Central memory CD8-positive, alpha-beta T cell (primary cell): ENCODE measurements at places on chromosomes 6 and 20.
A peak's percentile ranks its signal among the peaks of the same experiment; 100 is the strongest.

GRCh38 chr6:147180926-147181325 is 23.3 kb upstream of the STXBP5 start:
- H3K4me1 ChIP-seq, result no peaks in the 10 kb centered on the region
- no peak overlapping the region for H3K27ac ChIP-seq
- no peak overlapping the region for H3K4me3 ChIP-seq

DNA sequence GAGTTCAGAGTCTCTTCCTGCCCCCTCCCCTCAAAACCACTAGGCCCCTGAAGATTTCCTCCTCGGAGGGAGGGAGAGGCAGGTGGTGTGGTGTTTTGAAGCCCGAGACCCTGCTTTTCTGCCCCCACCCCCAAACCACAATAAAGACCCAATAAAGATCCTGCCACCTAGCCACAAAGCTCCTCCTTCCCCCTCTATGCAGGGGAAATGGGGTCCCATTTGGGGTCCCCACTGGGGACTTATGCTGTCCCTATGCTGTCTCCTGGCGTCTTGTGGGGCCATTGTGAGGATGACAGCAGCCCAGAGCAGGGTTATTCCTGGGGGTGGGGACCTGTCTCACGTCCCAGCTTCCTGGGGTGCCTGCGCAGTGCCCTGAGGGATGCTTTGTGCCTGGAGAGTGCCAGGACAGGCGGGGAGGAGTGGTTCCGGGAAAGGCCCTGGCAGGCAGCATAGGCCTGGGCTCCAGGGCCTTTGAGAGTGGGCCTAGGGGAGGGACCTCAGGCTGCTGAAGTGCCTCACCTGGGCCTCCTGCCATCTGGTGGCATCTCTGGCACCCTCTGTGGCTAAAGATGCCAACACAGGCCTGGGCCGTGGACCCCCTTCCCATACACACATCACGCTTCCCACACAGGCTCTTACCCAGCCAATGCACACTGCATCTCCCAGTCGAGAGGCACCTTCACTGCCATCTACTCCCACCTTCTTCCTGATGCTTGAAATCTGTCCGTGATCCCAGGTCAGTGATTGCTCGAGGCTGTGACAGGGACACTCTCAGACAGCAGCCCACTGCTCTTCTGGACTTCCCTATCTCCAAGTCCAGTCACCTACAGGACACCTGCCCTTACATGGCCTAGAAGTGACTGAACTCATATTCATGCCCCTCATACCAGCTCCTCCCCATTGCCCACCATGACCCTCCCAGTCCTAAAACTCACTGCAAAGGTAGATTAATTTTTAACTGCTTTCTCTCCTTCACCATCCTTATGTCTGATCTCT is 7.9 kb upstream of the ARMC12 start:
- H3K4me3 ChIP-seq, result peak overlapping the region; percentile 60
- H3K4me1 ChIP-seq, result peaks cover 73% of the 10 kb centered on the region
- no peak for DNase-seq

- no peaks in the 10 kb centered on the region for H3K27me3 ChIP-seq
- H3K4me1 ChIP-seq, result peaks cover 71% of the 10 kb centered on the region
- peak overlapping the region; percentile 97 for H3K4me3 ChIP-seq
- peaks cover 10% of the 10 kb centered on the region for H3K36me3 ChIP-seq
- H3K27ac ChIP-seq, result peak overlapping the region; percentile 89
- DNase-seq, result no peak
Measured at GRCh38 chr6:106084989-106085691, 996 bp upstream of the PRDM1 start.

DNA sequence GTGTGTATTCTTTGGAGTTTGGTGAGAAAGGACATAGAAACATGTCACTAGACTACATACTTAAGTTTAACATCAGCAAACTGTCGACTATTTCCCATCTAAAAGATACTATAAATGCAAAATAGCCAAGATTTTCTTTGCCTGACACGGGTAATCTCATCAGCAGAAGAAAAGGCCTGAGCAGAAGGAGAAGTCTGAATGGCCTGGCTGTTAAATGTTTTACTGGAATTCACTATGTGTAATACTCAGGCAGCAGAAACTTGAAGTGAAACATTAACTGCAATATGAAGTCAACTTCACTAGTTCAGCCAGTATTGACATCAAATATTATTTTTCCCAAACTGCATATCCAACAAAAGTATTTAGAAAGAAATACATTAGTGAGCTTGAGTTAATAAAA is 6.4 kb upstream of the DSE start:
- no peak overlapping the region for H3K4me3 ChIP-seq
- H3K27me3 ChIP-seq, result no peaks in the 10 kb centered on the region
- no peak overlapping the region for H3K27ac ChIP-seq
- DNase-seq, result no peak

DNA sequence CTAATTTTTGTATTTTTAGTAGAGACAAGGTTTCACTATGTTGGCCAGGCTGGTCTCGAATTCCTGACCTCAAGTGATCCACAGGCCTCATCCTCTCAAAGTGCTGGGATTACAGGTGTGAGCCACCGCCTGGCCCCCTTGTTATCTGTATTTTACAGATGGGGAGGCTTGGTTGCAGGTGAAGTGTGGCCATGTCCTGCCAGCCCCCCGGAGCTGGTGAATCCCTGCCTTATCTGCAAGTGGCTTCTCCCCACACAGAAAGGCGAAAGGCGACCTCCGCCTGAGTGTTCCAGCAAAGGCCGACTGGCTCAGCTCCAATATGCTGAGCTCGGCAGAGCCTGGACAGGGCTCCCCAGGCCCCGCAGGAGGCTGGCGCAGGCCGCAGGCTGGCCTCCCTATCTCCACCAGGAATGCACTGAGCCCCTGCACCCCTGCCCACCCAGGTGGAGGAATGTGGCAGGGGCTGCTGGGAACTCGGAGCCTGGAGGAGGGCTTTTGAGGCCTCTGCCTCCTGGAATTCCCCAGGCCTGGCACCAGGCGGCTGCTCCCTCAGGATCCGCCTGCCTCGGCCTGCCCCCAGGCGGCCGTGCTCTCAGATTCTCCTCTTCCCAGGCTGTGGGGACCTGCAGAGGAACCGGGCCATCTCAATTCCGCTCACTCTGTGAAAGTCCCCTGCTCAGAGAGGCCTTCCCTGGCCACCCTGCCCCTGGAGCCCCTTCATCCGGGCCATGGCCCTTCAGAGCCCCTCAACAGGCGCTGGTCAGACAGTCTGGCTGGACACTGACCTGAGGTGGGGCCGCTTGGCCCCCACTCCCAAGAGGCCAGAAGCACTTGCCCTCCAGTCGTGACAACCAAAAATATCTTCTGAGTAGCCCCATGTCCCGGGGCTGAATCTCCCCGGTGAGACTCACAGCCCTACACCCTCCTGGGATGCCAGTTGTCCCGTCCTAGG is 9.3 kb upstream of the LAMA5 start:
- H3K4me1 ChIP-seq, result no peaks in the 10 kb centered on the region
- no peak for DNase-seq
- H3K27ac ChIP-seq, result no peak overlapping the region
- H3K27me3 ChIP-seq, result peaks cover 11% of the 10 kb centered on the region
- peaks cover 3% of the 10 kb centered on the region for H3K36me3 ChIP-seq

- H3K4me1 ChIP-seq, result peaks cover 19% of the 10 kb centered on the region
- peaks cover 97% of the 10 kb centered on the region for H3K27me3 ChIP-seq
- no peak for DNase-seq
- H3K4me3 ChIP-seq, result no peak overlapping the region
- H3K36me3 ChIP-seq, result peaks cover 4% of the 10 kb centered on the region
Measured at GRCh38 chr6:27092316-27092692, 155.2 kb upstream of the PRSS16 start.

DNA sequence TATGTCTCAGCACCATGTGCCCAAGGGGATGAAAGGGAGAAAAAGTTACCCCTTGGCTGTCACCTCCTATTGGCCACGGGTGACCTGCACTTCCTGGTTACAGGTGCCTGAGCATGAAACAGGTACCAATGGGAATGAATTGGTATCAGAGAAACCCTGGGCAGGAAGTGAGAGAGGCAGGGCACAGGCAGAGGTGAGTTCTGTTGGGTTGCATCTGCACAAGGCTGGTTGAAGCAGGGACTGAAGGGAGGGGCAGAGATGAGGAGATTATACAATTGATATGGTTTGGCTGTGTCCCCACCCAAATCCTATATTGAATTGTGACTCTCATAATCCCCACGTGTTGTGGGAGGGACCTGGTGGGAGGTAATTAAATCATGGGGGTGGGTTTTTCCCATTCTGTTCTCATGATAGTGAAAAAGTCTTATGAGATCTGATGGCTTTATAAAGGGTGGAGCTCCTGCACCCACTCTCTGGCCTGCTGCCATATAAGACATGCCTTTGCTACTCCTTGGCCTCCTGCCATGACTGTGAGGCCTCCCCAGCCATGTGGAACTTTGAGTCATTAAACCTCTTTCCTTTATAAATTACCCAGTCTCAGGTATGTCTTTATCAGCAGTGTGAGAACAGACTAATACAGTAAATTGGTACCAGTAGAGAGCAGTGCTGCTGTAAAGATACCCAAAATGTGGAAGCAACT is 291.8 kb downstream of the LRFN2 start:
- H3K36me3 ChIP-seq, result peaks cover 5% of the 10 kb centered on the region
- peaks cover 59% of the 10 kb centered on the region for H3K27me3 ChIP-seq
- no peak for DNase-seq
- H3K27ac ChIP-seq, result no peak overlapping the region
- H3K4me3 ChIP-seq, result no peak overlapping the region
- H3K4me1 ChIP-seq, result no peaks in the 10 kb centered on the region

GRCh38 chr6:82616386-82617028 is 252.9 kb downstream of the TPBG start:
- H3K27ac ChIP-seq, result no peak overlapping the region
- H3K36me3 ChIP-seq, result no peaks in the 10 kb centered on the region
- no peaks in the 10 kb centered on the region for H3K27me3 ChIP-seq
- no peak overlapping the region for H3K4me3 ChIP-seq
- DNase-seq, result no peak

- no peak for DNase-seq
- peak overlapping the region; percentile 86 for H3K4me3 ChIP-seq
- H3K36me3 ChIP-seq, result peaks cover 48% of the 10 kb centered on the region
Measured at GRCh38 chr20:36950414-36951197, 902 bp downstream of the SAMHD1 start.

DNA sequence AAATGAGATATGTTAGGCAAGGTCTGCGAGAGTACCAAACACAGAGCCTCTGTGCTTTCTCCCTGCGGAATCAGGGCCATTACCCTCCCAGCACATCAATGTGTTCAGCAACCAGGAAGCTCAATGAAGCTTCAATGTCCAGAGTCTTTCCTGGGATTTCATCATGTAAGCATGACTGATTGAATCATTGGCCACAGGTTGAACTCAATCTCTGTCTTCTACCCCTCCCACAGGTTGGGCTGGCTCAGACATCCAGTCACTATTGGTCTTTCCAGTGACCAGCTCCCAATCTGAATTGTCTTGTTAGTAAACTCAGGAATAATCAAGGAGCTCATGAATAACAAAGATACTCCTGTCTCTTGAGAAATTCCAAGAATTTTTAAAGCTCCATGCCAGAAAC is 2.7 kb upstream of the DTD1 start:
- H3K36me3 ChIP-seq, result peaks cover 5% of the 10 kb centered on the region
- peaks cover 22% of the 10 kb centered on the region for H3K4me1 ChIP-seq
- no peak overlapping the region for H3K27ac ChIP-seq
- DNase-seq, result no peak

DNA sequence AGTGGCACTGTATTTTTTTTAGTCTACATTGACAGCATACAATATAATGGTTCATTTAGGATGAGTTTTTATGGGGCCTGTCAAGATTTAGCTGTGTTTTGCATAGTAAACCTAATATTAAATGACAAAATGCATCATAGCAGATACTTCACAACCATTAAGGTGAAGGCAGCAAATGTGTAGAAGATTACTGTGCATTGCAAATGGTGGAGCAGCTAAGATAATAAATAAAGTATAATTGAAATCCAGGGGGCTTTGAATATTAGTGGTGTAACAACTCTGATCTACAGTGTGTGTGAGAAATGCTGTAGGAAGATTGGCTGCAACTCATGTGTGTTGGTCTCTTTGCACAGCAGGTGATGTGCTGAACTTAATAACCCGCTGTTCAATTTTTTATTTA is 801.9 kb upstream of the CITED2 start:
- H3K4me3 ChIP-seq, result no peak overlapping the region
- no peak for DNase-seq
- H3K36me3 ChIP-seq, result no peaks in the 10 kb centered on the region
- H3K27ac ChIP-seq, result no peak overlapping the region
- no peaks in the 10 kb centered on the region for H3K27me3 ChIP-seq

GRCh38 chr6:134819236-134819635 is 130.7 kb downstream of the ALDH8A1 start:
- H3K36me3 ChIP-seq, result no peaks in the 10 kb centered on the region
- H3K27me3 ChIP-seq, result peaks cover 17% of the 10 kb centered on the region
- H3K4me3 ChIP-seq, result no peak overlapping the region
- no peak overlapping the region for H3K27ac ChIP-seq

DNA sequence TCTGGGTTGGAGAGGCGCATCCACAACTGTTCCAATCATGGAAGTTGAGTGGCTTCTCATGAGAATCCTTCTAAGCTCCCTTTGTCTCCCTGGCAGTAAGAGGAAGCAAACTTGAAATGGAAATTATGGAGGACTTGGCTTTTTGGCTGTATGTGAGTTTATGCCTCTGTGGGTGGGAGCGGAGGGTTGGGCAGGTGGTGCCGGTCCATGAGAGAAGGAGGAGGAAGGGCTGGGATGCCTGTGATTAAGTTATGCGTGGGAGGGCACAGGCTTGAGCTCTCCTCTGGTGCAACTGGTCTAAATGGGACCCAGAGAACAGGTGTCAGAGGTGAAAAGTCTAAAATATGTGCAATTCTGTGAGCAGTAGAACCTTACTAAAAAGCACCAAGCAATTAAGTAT is 2.2 kb downstream of the PHACTR3 start:
- H3K27me3 ChIP-seq, result peaks cover 75% of the 10 kb centered on the region
- DNase-seq, result no peak
- H3K27ac ChIP-seq, result no peak overlapping the region

- no peaks in the 10 kb centered on the region for H3K4me1 ChIP-seq
- H3K27ac ChIP-seq, result no peak overlapping the region
- peaks cover 47% of the 10 kb centered on the region for H3K27me3 ChIP-seq
- no peaks in the 10 kb centered on the region for H3K36me3 ChIP-seq
- DNase-seq, result no peak
Measured at GRCh38 chr6:18579869-18580268, 192.7 kb downstream of the RNF144B start.

- H3K27me3 ChIP-seq, result no peaks in the 10 kb centered on the region
- DNase-seq, result no peak
- no peaks in the 10 kb centered on the region for H3K4me1 ChIP-seq
- H3K27ac ChIP-seq, result no peak overlapping the region
- peaks cover 2% of the 10 kb centered on the region for H3K36me3 ChIP-seq
Measured at GRCh38 chr20:59987135-59987534, 28.9 kb downstream of the CDH26 start.
